Substantia nigra (tissue), 51 donors: ENCODE measurements at places on chromosomes 13 and 19.

DNA sequence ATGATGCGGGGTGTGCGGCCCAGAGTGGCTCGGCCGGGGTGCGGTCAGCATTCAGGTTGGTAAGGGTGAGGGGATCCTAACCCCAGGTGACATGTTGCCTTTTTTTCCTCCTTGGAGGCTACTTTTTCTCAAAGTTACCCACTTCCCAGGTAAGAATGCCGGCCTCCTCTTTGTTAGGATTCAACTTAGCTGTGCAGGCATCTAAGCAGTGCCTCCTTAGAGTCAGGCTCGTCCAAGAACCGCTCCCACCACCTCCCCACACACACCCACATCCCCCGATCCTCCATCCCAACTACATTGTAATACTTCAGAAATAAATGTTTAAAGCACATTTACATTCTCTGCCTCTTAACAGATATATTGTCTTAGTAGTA lies 733 bp upstream of the ENOX1 start:
- DNase-seq, result no peak

DNA sequence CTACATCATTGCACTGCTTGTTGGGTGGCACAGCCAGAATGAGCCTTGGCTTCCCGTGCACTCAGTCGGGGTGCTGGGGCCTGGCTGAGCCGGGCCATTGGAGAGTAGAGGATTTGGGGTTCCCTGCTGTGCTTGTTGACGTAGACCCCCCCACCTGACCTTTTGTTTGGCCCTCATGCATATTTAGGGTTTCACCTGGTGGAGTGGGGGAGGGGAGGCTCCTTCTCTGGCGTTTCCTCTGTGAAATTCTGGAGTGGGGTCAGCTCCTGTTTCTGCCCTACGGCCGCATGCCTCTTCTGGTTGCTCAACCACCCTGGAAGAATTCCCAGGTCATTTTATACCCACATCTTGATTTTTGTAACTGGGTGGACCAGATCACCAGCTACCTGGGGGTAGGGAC lies 82.8 kb downstream of the SIPA1L3 start:
- DNase-seq, result no peak

DNA sequence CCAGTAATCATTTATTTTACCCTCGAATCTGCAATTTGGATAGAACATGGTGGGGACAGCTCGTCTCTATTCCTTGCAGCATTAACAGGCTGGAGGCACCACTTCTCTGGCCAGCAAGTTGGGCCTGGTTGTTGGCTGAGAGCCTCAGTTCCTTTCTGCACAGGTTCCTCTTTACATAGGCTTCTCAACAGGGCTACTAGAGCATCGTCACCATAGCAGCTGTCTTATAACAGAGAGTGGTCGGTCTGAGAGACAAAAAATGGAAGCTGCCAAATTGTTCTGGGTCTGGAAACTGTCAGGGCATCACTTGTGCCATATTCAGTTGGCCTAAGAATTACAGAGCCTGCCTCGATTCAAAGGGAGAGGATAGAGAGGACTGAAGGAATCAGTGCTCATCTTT lies 86.7 kb downstream of the DNAJC15 start:
- no peak for DNase-seq

DNA sequence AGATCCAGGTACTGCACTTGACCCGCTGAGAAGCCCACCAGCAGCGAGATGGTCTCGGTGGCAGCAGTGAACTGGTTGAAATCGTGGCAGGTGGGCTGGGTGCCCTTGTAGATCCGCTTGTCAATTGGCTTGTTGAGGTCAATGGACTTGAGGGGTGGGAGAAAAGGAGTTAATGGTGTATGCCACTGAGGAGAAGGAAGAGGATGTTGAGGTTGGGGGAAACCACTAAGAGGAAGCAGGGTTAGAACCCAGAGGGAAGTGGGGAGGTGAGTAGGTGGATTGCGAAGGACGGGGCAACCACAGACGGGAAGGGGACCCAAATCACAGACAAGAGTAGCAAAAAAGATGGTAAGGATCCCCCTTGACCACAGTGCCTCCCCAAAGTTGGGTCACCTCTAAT lies 1.7 kb downstream of the DMWD start:
- DNase-seq, result no peak

DNA sequence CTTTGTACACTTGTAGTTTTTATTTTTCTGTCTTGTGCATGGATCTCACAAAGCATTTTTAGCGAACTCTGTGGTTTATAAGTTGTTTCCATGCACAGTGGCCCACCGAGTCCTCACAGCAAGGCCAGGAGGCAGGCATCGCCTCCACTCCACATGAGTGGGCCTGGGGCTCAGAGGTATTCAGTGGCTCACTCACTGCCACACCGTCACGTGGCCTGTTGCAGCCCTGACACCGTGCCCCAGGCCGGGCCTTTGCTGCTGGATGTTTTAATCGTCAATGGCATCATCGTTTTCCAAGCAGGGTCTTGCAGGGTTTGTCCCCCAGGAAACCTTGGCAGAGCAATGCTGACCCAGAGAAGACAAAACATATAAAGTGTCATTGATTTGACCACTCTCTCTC lies 59.8 kb downstream of the SPACA7 start:
- DNase-seq, result no peak

GRCh38 chr13:43203781-43204180 lies 180.4 kb downstream of the DNAJC15 start:
- no peak for DNase-seq

DNA sequence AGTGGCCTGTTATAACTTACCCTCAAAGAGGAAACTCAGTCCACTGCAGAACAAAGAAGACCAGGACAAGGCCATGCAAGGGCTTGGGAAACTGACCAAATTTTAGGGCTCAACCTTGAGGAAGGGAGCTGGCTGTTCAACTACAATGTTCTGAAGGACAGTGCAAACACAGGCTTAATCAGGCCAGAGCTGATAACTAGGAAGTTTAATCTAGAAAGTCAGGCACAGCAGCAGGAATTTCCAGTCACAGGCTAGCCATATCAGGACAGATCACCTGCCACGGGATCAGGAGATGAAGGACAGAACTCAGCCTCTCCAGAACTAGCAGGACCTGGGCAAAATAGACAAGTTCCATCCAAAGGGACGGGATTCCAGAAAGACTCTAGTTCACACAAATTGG lies 89.4 kb downstream of the ENOX1 start:
- no peak for DNase-seq

DNA sequence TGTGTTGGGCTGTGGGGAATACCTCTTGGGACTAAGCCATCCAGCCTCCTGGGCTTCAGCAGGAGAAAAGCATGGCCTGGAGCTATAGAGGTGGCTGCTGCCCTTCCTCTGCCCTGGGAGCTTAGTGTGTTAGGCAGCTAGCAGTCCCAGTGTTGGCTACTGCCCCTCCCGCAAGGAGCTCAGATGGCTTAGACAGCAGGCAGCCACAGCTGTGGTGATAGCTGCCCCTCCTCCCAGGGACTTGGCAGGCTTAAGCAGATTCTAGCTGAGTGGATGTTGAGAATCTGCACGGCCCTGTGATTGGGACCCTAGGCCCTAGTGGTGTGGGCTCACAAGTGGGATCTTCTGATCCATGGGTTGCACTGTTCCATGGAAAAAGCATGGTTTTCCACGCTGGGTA lies 264.5 kb downstream of the TDRD3 start:
- DNase-seq, result no peak

GRCh38 chr19:28934631-28935030 lies 278.3 kb downstream of the UQCRFS1 start:
- no peak for DNase-seq

GRCh38 chr13:98454389-98454881 lies 122.5 kb downstream of the STK24 start:
- DNase-seq, result peak; percentile 54

DNA sequence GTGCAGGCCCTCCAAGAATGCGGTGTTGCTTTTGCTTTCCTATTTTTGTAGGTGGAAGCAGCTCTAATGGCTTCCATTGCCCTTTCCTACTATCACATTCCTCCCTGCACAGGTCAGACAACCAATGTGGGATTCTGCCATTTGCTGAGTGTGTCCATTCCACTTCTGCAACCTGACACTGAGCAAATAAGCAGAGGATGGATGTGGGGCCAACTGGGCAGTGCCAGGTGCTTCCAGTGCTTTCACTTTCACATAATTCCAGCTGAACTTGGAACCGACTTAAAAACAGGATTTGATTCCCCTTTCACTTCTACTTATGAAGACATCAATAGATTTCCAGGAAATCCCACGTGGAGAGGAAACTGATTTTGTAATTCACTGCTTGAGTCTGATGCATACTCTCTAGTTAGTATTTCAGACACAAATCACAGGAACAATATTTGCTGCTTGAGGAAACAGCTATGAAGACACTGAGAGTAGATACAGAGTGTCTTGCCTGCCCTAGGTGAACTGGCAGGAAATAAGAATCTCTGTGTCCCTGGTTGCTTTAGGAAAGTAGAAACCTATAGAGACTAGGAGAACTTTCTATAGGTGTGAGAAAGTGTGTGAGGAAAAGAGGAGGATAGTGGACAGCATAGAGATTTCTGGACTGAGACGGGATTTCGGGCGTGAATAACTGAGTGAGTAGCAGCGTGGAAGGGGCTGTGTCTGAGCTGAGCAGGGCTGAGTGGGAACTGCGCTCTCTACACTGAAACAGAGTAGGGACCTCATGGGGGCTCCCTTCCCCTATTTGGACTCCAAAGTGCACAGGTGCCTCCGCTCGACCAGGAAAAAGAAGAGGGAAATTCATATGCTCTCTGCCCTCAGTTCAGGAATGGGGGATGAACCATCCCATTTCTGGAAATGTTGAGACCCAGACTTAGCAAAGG lies 22.5 kb downstream of the LGALS16 start:
- no peak for DNase-seq

DNA sequence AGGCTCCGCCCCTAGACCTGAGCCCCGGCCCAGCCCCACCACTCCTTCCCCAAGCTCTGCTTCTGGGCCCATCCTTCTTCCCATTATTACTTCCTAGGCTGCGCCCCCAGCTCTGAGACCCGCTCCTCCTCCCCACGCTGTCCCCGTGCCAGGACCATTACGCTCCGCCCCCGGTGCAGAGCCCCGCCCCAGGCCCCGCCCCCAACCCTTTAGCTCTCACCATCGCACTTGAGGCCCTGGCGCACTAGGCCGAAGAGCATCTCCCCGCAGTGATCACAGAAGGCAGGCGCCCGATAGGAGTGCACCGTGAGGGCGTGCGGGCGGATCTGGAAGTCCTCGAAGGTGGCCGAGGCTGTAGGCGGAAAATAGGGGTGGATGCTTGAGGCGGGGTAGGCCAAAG lies 6.2 kb downstream of the PRKD2 start:
- no peak for DNase-seq

- DNase-seq, result no peak
Observed at GRCh38 chr19:28504727-28505126, 708.2 kb downstream of the UQCRFS1 start.

- DNase-seq, result no peak
Observed at GRCh38 chr13:109610517-109610916, 175.9 kb downstream of the IRS2 start.

- no peak for DNase-seq
Observed at GRCh38 chr13:108779308-108779707, 149.9 kb downstream of the MYO16 start.

- no peak for DNase-seq
Observed at GRCh38 chr19:3243819-3244700, 19.6 kb downstream of the CELF5 start.

DNA sequence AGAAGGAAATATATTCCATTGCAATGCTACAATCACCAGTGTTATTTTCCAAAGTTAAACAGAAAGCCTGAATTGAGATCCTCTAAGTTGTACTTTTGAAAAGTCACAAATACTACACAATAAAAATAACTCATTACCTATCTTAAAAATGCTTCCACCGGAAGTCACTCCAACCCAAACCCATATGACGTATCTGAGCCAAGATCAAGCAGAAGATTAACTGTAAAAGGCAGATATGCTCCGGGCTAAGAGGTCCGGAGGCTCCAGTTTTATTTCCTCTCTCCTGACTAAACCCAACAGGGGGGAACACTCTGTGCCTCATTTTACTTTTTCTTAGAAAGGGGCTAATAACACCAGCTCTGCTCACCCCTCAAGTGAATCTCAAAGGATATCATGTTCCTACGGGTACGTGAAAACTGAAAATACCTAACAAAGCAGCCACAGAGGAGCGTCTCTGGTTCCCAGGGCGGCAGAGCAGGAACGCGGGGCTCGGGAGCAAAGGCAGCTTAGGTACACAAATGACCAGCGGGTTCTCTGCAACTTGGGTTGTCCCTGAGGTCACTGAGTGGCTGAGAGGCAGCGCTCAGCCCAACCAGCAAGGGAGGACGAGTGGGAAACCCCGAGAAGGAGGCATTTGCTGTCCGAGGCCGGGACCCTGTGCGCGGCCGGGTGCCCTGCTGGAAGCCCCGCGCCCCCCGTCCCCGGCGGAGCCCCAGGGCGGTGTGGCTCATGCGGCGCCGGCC lies 750 bp downstream of the RAB20 start:
- no peak for DNase-seq

DNA sequence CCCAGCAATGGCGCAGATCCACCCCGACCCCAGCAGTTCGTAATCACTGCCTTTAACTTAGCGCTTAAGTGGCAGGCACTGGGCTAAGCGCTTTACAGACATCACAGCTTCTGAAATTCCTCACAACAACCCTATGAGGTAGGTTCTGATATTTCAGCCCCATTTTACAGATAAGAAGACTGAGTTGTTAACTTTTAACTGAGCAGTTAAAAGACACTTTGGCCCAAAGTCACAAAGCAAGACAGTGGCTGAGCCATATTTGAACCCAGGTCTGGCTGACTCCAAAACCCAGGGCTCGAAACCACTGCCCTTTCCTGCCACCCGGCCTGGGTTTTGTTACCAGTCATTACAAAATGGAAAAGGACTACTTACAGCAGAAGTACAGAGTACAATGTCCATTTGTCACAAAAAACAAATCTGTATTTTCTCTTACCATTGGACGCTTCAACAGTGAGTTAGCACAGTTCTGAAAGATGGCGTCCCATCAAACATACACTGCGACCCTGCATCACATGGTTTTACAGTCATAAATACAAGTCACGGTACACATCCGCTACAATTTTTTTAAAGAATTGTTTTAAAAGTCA lies 8.5 kb downstream of the HNRNPL start:
- DNase-seq, result no peak

GRCh38 chr19:13281567-13282291 lies 131.5 kb downstream of the IER2 start:
- DNase-seq, result no peak

GRCh38 chr19:10766671-10767201 lies 48.9 kb downstream of the DNM2 start:
- DNase-seq, result peak; percentile 25
